ENCODE measurements at places on chromosomes 1 and 21. TPM values are rescaled to one million over a fixed set of nuclear protein-coding genes. Genes with fewer than 3 reads are reported as not detected.

DNA sequence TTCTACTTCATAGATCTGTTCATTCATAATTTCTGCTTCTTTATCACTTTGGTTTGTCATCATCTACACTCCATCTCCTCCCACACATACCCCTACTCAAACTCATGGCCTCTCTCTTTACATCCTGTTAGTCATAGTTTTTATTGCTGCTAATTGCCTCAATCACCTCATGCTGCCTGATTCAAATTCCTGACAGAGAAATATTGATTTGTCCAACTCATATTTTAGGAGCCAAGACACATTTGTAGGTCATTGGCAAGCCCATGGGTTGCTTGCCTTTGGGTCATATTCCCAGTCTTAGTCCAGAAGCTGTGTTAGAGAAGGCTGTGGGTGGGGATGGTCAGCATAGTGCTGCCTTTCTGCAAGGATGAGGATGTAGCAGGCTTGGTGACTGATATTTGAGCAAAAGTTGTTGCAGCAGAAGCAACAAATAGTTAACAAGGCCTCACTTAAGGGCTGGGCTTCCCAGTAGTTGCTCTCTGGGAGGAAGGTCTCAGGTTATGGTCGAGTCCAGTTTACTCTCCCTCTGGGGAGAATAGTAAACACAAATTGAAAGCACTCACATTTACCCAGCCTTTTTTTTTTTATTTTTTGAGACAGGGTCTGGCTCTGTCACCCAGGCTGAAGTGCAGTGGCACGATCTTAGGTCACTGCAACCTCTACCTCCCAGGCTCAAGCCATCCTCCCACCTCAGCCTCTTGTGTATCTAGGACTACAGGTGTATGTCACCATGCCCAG, 22.4 kb upstream of the EPS15 start:
- DNase-seq, result no peak

- DNase-seq, result no peak
Observed at GRCh38 chr1:228092342-228093049, 10.0 kb downstream of the ARF1 start.

DNA sequence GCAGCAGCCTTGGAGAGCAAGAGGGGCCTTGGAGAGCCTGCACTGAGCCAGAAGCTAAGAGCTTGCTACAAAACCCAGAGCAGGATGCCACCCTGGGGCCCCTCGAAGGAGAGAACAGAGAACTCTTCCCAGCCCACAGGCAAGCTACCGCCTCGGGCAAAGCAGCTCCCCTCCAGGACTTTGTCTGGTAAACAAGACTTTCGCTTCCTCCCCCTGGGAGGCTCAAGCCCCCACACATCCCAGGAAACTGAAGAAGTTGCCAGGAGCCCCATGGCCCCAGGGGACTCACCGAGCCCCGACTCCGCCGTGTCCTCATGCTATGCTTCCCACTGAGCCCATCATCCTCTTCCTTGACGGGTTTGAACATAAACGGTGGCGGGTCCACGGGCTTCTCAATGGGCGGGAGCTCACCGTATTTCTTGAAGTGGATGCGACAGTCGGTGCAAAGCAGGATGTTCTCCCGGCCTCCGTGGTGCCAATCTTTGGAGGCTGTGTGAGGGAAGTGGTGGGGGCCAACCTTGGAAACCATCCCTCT, 45.9 kb downstream of the SLC45A1 start:
- no peak for DNase-seq

GRCh38 chr1:175088525-175088951, 20.9 kb downstream of the TNN start:
- DNase-seq, result no peak

- DNase-seq, result no peak
Observed at GRCh38 chr1:150695561-150695960, 1.4 kb downstream of the GOLPH3L start.

Gene OR2T34
- not detected for total RNA-seq
